A375 (cell line): ENCODE measurements at places on chromosomes 11 and 22. TPM values are rescaled to one million over a fixed set of nuclear protein-coding genes. Genes with fewer than 3 reads are reported as not detected.

The CRYBB2 gene
- 0.15 TPM in 1 of 2 replicates, not detected in the other for total RNA-seq

The UFD1 gene
- total RNA-seq = 48.2 and 59.7 TPM in 2 replicates

The TOMT gene
- total RNA-seq = not detected in 2 replicates

The GPR83 gene
- 0.08 TPM in 1 of 2 replicates, not detected in the other for total RNA-seq

The INPP5J gene
- total RNA-seq = 0.77 and 0.87 TPM in 2 replicates

The MS4A4E gene
- total RNA-seq = not detected in 2 replicates

The KDELR3 gene
- total RNA-seq = 15.7 and 19.6 TPM in 2 replicates

The OSBP gene
- 22.4 and 26.4 TPM in 2 replicates for total RNA-seq

The CHRM4 gene
- total RNA-seq = 0.08 and 1.2 TPM in 2 replicates

The C11orf52 gene
- 1.2 TPM in 1 of 2 replicates, not detected in the other for total RNA-seq

The LRRC55 gene
- total RNA-seq = not detected in 2 replicates

The FAR1 gene
- total RNA-seq = 22.2 and 27.7 TPM in 2 replicates

The SHISAL1 gene
- 0.75 and 0.82 TPM in 2 replicates for total RNA-seq

The EXT2 gene
- total RNA-seq = 101 and 109 TPM in 2 replicates

The C11orf58 gene
- total RNA-seq = 156 and 172 TPM in 2 replicates

The MRGPRF gene
- 0.15 TPM in 1 of 2 replicates, not detected in the other for total RNA-seq

The MRGPRD gene
- total RNA-seq = not detected in 2 replicates

The BRSK2 gene
- total RNA-seq = 0.48 and 0.49 TPM in 2 replicates

The THAP12 gene
- 41.2 and 46.3 TPM in 2 replicates for total RNA-seq

The ROBO4 gene
- 9.1 and 16.4 TPM in 2 replicates for total RNA-seq

The ARHGEF17 gene
- 3.3 and 7.0 TPM in 2 replicates for total RNA-seq

The SEC14L6 gene
- total RNA-seq = not detected in 2 replicates

The RFPL2 gene
- total RNA-seq = not detected in 2 replicates

The SERPING1 gene
- total RNA-seq = 0.42 TPM in 1 of 2 replicates, not detected in the other

The LSP1 gene
- 0.13 and 1.8 TPM in 2 replicates for total RNA-seq

The NAALAD2 gene
- total RNA-seq = 1.1 and 2.0 TPM in 2 replicates

The DLG2 gene
- total RNA-seq = 1.1 and 2.0 TPM in 2 replicates

The MRTFA gene
- 8.9 and 22.6 TPM in 2 replicates for total RNA-seq

The MYEOV gene
- 18.6 and 24.8 TPM in 2 replicates for total RNA-seq

The BET1L gene
- total RNA-seq = 12.4 and 13.2 TPM in 2 replicates

The MMP8 gene
- total RNA-seq = 0.72 and 1.2 TPM in 2 replicates

The MS4A3 gene
- total RNA-seq = not detected in 2 replicates

The PLEKHB1 gene
- total RNA-seq = 5.8 and 8.1 TPM in 2 replicates

The PHOX2A gene
- total RNA-seq = not detected in 2 replicates

The SAA4 gene
- total RNA-seq = not detected in 2 replicates

The KRTAP5-7 gene
- total RNA-seq = not detected in 2 replicates

The PIWIL4 gene
- total RNA-seq = not detected in 2 replicates
